Islet precursor cell (in vitro differentiated cells): ENCODE measurements at places on chromosomes 6 and 20.

- DNase-seq, result no peak
Observed at GRCh38 chr6:134805168-134805567, 144.7 kb downstream of the ALDH8A1 start.

GRCh38 chr6:159282421-159282820 lies 113.2 kb downstream of the FNDC1 start:
- no peak for DNase-seq

GRCh38 chr6:96816301-96816817 lies 20.9 kb downstream of the GPR63 start:
- DNase-seq, result peak; percentile 74

GRCh38 chr6:102398788-102399390 lies 1005.4 kb downstream of the GRIK2 start:
- no peak for DNase-seq

- no peak for DNase-seq
Observed at GRCh38 chr6:3418496-3419060, 38.3 kb downstream of the SLC22A23 start.

DNA sequence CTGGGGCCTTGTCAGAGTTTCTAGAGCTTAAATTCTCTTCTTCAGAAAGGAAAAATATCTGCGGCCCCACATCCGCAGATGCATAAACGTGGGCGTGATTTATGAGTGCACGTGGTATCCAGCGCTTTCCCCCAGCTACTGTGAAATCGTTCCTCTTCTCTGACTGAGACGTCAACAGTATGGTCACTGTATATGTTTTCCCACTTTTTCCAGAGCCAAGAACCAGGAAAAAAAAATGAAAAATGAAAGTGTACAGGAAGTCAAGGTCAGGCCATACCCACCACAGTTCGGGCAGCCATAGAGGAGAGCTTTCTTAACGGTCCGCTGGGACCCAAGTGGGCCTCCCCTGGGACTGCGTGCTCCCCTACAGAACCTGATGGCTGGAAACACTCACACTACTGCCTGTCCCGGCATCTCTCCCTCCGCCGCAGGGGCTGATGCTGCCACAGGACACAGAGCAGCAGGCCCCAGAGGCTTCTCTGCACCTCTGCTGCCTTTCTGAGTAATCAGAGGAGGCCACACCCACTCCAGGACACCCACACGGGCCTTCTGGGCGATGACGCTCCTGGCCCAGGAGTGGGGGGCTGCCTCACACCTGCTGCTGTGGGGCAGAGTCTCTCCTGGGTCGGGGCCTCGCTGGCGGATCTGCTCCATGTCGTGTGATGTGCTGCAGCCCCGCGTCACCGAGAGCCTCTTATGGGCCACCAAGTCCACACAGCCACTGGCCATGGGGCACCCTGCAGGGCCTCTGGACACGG lies 16.4 kb upstream of the STX16 start:
- DNase-seq, result no peak

- DNase-seq, result no peak
Observed at GRCh38 chr20:22838001-22838400, 197.1 kb upstream of the SSTR4 start.

DNA sequence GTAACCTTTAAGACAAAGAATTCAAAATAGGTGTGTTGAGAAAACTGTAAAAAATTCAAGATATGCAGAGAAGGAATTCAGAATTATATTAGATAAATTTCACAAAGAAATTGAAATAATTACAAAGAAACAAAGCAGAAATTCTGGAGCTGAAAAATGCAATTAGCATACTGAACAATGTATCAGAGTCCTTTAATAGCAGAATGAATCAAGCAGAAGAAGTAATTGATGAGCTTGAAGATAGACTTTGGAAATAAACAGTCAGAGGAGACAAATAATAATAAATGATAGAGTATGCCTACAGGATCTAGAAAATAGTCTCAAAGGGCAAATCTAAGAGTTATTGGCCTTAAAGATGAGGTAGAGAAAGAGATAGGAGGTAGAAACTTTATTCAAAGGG lies 131.7 kb downstream of the COL21A1 start:
- DNase-seq, result no peak

- DNase-seq, result no peak
Observed at GRCh38 chr6:78614961-78615360, 252.4 kb upstream of the IRAK1BP1 start.

GRCh38 chr6:131730264-131730663 lies 19.4 kb upstream of the CTAGE9 start:
- no peak for DNase-seq

DNA sequence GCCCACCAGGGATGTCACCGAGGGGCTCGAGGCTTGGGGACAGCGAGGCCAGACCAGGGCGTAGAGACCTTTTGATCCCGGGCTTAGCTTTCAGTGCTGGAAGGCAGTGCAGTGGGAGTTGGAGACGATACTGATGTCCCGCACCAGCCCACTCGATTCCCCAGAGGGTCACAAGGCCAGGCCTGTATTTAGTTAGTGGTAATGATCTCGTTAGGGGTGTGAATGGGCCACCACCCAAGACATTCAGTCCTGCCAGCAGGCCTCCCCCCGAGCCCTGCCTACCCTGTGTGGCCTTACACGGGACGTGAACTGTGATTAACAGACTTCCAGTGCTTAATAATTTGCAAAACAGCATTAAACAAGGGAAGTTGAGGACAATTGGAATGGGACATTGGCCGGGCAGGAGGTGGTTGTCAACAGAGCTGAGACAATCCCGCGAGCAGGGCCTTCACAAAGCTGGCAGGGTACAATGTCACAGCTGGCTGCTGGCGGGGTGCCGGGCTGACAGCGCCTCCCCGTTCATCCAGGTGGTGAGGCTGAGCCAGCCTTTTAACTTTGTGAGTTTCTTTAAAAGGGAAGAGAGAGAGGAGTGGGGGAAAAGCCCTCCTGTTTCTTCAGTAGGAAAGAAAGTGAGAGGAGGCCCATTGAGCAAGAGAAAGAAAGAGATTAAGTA lies 175.3 kb upstream of the RALGAPA2 start:
- no peak for DNase-seq

DNA sequence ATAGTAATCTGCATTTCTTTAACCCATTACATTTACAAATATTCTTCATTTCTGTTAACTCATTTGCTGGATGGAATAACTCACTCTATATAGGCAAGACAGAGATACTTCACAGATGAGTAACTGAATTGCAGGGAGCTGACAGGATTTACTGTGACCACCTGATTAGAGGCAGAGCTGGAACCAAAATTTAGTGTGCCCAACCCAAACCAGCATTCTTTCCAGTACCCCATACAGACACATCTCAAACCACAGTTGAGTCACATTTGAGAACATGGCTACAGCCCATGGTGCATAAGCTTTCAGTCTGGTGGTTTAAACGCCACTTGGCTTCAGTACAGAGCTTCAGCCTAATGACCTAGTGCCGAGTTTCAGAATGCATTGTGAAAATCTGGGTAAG lies 138.4 kb upstream of the TENT5A start:
- no peak for DNase-seq

GRCh38 chr6:150408842-150409241 lies 40.0 kb downstream of the IYD start:
- DNase-seq, result no peak

DNA sequence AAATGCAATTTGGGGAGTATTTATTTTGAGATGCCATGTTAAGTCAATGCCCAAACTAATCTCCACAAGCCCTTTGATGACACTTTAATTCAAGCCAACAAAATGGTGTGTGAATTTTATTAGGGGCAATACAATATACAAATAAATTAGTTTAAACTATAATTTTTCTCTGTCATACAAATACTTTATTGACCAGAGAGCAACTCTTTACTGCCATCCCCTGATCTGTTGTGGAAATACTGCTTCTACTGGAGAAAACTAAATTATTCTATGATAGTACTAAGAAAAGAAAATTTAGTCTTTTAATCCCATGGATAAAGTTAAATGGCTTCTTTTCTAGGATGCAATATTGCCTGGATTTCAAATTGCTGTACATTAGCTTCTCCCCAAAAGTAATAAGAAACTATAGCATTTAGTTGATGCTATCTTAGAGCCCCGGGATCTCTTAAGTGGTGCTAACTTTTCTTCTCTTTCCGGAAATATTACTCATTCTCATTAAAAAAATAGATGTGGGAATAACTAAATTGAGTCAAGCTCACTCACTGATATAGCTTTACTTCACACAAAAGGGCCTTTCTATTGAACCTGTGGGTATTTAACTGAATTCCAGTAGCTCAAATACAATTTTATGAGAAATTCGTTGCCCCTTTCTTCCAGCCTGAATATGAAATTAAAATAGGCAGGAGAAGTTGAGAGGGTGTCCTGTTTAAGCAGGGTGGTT lies 49.2 kb downstream of the SMPDL3A start:
- DNase-seq, result no peak

DNA sequence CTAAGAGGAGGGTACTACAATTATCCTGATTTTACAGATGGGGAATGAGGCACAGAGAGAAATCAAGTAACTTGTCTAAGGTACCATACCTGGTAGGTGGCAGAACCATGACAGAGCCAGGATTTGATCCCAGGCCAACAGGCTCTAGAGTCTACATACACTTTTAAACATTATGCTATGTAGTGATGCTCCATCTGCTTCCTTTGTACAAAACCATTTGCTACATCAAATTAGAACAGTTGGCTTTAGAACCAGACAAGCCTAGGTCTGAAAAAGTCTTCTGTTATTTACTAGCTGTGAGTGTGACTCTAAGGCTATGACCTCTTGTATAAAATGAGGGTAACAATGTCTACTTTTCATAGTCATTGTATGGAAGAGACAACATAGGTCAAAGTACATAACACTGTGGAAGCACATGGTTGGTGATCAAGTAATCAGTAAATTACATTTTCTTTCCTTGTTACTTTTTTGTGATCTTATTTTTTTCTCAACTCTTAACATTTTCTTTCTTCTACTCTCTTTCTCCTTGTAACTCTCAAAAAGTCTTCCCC lies 122.1 kb downstream of the PDSS2 start:
- no peak for DNase-seq

- no peak for DNase-seq
Observed at GRCh38 chr6:47490676-47491075, 13.1 kb downstream of the CD2AP start.

DNA sequence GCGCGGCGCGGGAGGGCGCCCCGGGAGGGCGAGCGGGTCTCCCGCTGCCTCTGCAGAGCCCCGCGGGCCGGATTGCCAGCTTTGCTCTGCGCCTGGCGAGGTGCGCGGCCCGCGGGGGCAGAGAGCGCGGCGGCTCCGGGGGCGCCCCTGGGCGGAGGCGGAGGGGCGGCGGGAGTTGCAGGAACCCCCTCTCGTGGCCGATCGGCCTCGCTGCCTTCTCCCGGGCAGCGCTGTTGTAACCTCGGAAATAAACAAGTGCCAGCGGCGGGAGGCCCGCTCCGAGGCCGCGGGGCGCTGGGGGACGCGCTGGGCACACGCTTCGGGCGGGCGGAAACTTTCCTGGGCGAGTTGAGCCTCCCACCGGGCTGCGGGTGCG lies 1.2 kb downstream of the CDH4 start:
- no peak for DNase-seq

- DNase-seq, result no peak
Observed at GRCh38 chr6:148247386-148248063, 95.1 kb upstream of the SASH1 start.

- DNase-seq, result no peak
Observed at GRCh38 chr6:35392111-35392702, 49.8 kb downstream of the PPARD start.

GRCh38 chr20:39576771-39577170 lies 614.6 kb downstream of the DHX35 start:
- DNase-seq, result no peak

GRCh38 chr6:157880534-157880933 lies 57.5 kb downstream of the SNX9 start:
- no peak for DNase-seq

DNA sequence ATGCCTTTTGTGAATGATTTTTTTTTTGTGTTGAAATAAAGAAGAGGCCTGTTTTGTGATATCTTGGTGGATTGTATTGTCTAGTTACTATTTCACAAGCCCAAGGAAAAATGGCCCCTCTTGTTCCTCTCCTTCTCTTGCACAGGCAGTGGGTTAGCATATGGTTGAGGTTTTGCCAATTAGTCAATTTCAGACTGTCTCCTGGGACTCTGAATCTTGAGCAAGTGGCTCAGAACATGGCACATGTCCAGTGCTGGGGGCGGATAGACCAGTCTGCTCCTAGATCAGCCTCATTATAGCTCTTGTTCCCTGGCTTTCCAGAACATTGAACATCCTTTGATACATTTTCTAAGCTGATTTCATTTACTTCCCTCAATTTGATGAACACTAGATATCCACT lies 589.2 kb downstream of the PHF3 start:
- no peak for DNase-seq

DNA sequence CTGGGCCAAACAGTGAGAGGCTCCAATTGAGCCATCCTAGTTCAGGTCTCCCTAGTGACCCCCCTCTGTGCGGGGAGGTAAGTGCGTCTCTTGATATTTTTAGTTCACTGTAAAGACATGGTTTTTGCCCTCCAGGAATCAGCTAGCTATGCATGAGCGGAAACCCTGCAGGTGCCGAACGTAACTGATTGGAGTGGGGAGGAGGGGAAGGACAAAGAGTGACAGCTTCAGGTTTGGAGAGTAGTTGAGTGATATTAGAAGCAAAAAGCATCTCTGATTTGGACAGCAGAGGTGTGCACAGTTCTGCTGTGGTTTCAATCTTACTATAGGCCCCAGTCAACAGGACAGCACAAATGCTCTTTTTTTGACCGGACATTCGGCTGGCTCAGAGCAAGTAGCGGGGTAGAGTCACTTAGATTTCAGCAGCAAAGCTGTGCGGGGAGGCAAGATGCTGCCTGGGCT lies 31.8 kb downstream of the TBC1D7 start:
- DNase-seq, result peak; percentile 48

DNA sequence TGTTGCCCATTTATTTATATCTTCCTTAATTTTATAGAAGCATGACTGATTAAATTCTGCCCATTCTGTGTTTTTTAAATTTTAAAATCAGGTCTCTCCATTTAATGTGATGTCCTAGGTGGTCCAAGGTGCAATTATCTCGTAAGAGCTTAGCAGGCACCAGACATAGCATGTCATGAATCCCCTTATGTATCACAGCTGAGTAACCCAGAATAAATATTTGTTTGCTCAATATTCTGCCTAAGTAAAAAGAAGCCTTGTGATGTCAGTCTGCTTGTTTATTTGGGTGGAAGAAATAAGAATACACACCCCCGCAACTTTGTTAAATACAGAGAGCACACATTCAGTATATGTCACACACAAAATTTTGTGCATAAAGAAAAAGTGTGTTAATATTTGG lies 211.3 kb downstream of the FARS2 start:
- no peak for DNase-seq
